Putamen (tissue), 1 donor: ENCODE measurements at places on chromosomes 11 and 22.
A peak's percentile ranks its signal among the peaks of the same experiment; 100 is the strongest.

DNA sequence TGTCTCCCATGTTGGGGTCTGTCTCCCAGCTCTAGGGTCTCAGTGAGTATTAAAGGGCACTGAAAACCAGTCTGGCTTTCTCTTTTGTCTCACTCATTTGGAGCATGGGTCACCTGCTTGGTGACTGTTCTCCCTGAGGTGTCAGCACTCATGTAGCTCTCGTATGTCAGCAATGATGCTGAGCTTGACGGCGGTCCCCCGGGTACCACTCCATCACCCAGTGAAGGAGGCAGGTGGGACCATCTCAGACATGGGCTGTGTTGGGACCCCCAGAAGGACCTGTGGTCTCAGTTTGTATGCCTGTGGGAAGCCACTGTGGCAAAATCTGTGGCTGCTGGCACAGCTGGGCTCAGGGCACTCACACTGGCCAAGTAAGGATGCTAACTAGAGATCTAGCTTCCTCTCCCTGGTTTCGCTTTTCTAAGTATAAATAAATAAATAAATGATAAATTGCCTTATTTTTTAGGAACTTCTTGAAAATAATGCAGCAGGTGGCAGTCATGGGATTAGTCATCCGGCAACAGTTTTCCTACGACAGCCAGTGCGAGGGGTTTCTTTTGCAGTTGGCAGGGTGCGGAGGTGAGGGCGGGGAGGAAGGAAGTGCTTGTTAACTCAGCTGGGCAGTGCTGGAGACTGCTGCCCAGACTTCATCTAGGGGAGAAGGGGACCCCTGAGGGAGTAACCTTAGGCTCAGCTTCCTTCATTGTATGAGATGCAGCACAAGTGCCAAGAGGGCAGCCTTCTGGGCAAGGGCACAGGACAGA is 48.8 kb downstream of the OSBP2 start:
- no peak for DNase-seq

DNA sequence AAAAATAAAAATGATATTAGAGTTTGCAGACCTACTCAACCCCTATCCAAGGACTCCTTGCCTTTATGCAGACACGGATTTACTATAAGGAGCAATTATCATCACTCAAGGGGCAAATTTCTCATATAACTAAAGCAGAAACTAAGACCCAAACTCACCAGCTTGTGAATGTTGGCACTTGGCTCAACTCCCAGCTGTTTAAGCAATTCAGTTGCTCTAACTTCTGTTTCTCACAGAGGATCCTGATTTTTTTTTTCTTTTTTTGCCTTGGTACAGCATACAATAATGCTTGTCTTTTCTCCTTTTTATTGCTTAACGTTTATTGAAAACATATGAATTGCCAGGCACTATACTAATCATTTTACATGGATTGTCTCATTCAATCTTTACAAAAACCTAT is 9.6 kb upstream of the CBLIF start:
- no peak for DNase-seq

GRCh38 chr11:30631148-30631547 is 45.0 kb upstream of the MPPED2 start:
- DNase-seq = no peak

- DNase-seq = no peak
Measured at GRCh38 chr11:47233051-47233450, 15.6 kb downstream of the ACP2 start.

DNA sequence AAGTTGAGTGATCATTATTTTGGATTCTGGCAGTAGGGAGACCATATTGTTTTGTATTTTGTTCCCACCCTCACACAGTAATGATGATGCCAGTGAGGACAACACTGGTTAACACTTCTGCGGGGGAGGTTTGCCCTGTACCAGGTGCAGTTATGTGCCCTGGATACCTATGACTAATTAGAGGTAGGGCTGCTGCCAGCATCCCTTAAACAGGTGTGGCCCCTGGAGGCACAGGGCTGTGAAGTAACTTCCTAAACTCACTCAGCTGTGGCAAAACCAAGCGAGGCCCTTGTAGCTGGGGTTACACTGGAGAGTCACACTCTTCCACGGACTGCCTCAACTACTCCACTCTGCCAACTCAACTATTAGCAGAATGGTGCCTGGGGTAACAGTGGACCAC is 64.5 kb downstream of the MCM5 start:
- no peak for DNase-seq

DNA sequence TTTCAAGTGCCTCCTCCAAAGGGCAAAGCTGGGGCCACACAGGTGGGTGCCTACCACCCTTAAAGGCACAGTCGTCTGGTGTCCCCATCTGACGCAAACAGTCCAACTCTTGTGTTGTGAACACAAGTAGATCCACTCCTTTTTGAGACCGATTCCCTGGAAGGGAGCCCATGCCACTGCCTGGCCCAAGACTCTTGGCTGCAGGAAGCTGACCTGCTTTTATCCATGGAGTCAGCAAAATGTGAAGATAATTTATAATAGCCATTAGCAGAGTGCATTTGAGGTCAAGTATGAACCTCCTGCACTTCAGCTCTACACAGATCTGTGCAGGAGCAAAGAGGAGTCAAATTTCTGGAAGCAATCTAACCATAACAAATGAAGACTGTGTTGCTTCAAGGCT is 68.5 kb downstream of the ADM start:
- no peak for DNase-seq

DNA sequence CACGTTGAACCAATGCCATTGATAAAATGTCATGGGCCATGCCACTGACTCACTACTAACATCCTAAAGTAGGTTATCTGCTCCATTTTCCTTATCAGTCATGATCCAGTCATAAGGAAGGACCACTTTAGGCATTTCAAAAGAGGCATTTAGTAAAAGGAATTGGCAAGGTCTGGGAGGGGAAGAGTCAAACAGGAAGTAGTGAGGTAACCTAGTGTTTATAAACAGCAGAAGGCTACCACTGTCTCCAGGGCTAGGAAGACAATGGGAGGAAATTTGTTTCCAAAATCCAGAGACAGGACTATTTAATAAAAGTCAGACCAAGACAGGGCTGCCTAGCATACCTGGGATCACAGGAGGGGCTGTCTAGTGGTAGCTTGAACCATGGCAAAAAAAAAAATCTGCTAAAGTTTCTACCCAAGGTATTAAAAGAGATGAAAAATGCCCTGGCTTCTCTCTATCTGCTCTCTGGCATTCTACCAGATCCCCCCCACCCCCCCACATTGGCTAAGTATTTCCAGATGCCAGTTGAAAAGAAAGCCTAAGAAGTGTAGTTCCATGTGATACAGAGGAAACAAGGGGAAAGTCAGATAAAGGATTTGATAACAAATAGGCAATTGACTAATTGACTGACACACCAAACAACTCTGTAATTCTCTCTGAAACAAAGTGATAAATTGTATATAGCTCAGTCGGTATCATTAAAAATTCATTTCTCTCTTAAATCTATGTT is 50.4 kb upstream of the C11orf87 start:
- no peak for DNase-seq

DNA sequence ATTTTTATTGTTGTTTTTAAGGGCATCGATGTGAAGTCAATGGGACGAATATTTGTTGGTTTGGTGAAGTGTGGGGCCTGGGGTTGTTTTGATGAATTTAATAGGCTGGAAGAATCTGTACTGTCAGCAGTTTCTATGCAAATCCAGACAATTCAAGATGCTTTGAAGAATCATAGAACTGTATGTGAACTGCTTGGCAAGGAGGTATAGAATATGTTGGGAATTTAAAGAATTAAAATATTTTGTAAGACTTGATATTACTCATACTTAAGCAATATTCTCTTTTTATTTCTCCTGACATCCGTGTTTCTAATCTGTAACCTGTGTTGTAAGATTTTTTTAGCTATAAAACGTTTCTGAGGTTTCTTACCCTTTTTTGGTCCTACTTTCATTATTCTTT is 61.6 kb downstream of the DYNC2H1 start:
- no peak for DNase-seq

GRCh38 chr11:12167061-12168000 is 56.9 kb downstream of the MICAL2 start:
- no peak for DNase-seq

- no peak for DNase-seq
Measured at GRCh38 chr11:102809971-102810370, 12.0 kb upstream of the MMP1 start.

DNA sequence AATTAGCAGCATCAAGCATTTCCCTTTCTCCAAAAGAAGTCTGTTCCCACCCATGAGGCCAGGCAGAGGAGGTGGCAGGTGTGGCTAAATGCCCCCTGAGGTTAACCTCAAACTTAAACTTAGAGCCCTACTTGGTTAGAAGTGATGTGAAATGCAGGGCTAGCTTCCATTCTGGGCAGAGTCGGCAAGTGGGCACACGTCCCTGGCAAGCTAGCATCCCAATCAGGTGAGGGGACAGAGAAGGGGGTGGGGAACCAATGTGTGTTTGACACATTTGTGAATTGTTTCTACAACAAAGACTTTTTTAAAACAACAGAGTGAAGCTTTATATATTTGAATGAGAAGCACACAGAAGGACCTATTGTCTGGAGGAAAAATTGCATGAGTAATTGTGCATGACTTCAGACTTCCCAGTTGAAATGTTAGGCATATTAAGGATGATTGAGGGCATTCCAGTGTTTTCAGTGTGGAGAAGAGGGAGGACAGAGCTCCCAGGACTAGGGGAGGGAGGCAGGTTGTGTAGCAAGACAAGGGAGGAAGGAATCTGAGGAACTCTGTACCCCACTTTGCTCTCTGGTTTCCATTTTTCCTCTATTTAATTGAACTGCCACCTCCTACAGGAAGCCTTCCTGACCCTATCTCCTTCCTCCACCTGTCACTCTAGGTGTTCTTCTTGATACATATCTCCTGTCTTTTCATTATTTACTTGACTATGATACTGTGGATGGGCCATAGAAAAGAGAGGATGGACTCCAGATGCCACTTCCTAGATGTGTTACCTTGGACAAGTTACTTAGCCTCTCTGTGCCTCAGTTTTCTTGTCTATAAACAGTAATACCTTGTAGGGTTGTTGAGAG is 83.3 kb upstream of the PICALM start:
- peak; percentile 93 for DNase-seq

GRCh38 chr11:19985111-19985510 is 175.2 kb downstream of the DBX1 start:
- DNase-seq = no peak

- DNase-seq = no peak
Measured at GRCh38 chr11:44024977-44025376, 22.8 kb upstream of the ACCSL start.

DNA sequence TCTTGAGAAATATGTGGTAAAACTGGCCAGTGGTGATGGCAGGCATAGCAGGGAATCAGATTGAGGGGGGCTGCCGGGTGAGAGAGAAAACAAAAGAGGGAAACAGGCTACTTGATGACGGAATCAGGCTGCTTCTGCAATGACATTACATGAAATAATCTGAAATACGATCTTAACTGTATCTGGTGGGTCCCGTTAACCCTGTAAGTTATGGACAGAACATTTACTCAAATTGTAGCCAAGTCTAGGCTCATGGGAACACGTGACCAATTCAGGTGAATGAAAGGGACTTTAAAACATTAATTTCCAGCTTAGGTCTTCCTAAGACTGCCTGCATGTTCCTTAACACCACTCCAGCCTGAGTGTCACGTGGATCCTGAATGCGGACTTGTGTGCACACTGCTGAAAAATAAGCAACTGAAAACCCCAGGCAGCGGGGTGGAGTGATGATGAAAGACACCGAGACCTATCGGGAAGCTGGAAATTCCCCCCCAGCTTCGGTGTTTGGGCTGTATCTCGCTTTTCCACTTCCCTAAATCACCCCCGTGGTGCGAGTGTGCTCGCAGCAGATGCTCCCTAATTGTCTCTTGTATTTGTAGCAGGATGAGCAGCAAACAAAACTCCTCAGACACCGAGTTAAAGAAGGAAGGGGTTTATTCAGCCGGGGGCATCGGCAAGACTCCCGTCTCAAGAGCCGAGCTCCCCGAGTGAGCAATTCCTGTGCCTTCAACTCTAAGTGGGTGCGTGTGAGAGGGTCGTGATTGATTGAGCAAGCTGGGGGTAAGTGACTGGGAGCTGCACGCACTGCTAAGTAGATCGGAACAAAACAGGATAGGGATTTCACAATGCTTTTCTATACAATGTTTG is 145.0 kb upstream of the GRK3 start:
- no peak for DNase-seq

- no peak for DNase-seq
Measured at GRCh38 chr11:456533-456932, 6.5 kb downstream of the PTDSS2 start.

DNA sequence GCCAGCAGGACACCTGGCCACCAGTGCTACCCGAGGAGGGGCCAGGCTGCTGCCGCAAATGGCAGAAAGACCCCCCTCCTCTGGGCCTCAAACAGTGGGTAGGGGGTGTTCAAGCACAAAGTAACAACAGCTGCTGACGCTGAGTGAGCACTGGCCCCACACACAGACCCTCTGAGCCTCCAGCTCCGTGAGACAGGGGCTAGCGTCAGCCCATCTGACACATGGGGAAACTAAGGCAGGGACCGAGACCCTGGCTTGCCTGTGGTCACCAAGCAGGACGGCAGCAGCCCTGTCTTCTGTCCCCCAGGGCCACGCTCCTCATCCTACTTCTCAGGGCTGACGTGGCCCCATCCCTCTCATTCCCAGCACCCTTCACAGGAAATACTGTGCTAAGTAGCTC is 36.5 kb downstream of the NUP50 start:
- no peak for DNase-seq

- DNase-seq = no peak
Measured at GRCh38 chr22:44876921-44877320, 124.5 kb downstream of the ARHGAP8 start.

GRCh38 chr22:33869946-33870345 is 50.3 kb downstream of the LARGE1 start:
- no peak for DNase-seq

DNA sequence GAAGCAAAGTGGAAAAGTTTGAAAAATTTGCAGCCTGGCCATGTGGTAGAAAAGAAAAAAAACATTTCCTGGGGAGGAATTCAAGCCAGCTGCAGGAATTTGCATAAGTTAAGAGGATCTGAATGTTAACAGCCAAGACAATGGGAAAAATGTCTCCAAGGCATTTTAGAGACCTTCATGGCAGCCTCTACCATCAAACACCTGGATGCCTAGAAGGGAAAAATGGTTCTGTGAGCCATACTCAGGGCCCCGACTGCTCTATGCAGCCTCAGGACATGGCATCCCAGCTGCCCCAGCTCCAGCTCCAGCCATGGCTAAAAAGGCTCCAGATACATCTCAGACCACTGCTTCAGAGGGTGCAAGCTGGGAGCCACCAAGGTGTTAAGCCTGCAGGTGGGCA is 149.1 kb upstream of the SOX6 start:
- DNase-seq = no peak

GRCh38 chr22:28112548-28113043 is 193.5 kb upstream of the PITPNB start:
- DNase-seq = no peak

DNA sequence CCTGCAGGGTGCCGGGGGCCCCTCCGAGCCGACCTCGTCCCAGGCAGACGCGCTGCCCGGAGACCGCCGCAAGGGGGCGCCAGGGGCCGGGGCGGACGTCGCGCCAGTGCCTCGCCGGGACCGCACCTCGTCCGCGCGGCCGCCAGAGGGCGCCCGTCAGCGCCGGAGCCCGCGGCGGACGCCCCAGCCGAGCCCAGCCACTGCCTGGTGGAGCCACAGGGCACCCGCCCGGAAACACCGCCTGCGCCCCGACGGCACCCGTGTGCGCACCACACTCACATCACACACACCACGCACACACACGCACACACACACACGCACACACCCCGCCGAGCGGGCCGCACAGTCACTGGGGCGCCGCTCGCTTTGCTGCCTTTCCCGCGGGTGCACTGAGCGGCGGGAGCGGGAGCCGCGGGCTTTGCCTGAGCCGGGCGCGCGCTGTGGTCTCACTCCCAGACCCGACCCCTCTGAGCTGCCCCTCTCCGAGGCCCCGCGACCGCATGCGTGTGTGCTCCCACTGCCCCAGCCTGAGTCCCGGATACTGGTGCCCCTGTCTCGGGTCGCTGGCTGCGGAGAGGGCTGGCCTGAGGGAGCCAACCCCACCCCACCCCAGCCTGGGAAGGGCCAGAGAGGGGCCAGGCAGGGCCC is 449.3 kb downstream of the OPCML start:
- DNase-seq = peak; percentile 57
